H1 (cell line): ENCODE measurements at places on chromosomes 1 and 21. TPM values are rescaled to one million over a fixed set of nuclear protein-coding genes. Genes with fewer than 3 reads are reported as not detected.

The SLC50A1 gene
- 36.5 and 41.6 TPM in 2 replicates for total RNA-seq

The KCNAB2 gene
- 7.0 and 7.1 TPM in 2 replicates for total RNA-seq

The ITPKB gene
- 4.2 and 4.8 TPM in 2 replicates for total RNA-seq

The VANGL2 gene
- total RNA-seq, result 62.5 TPM in 2 replicates

- H3K4me1 ChIP-seq, result peaks cover 4% of the 10 kb centered on the region
- H3K27me3 ChIP-seq, result no peaks in the 10 kb centered on the region
- H3K27ac ChIP-seq, result no peak overlapping the region
- DNase-seq, result no peak
Measured at GRCh38 chr21:35048183-35048601, 910 bp downstream of the RUNX1 start.

- no peaks in the 10 kb centered on the region for H3K36me3 ChIP-seq
- no peaks in the 10 kb centered on the region for H3K27me3 ChIP-seq
- no peaks in the 10 kb centered on the region for H3K4me1 ChIP-seq
- no peak for DNase-seq
- no peak overlapping the region for H3K4me3 ChIP-seq
- no peak overlapping the region for H3K27ac ChIP-seq
Measured at GRCh38 chr1:87362063-87362833, 33.6 kb downstream of the LMO4 start.

- no peak overlapping the region for H3K27ac ChIP-seq
- no peaks in the 10 kb centered on the region for H3K36me3 ChIP-seq
- H3K4me3 ChIP-seq, result no peak overlapping the region
- DNase-seq, result no peak
- peaks cover 8% of the 10 kb centered on the region for H3K27me3 ChIP-seq
Measured at GRCh38 chr21:14270631-14271030, 54.7 kb downstream of the RBM11 start.

- peaks cover 23% of the 10 kb centered on the region for H3K4me1 ChIP-seq
- H3K4me3 ChIP-seq, result no peak overlapping the region
- H3K36me3 ChIP-seq, result no peaks in the 10 kb centered on the region
- no peaks in the 10 kb centered on the region for H3K27me3 ChIP-seq
- no peak overlapping the region for H3K27ac ChIP-seq
Measured at GRCh38 chr21:41482980-41483379, 25.0 kb downstream of the TMPRSS2 start.

- H3K4me1 ChIP-seq, result no peaks in the 10 kb centered on the region
- no peak overlapping the region for H3K27ac ChIP-seq
- DNase-seq, result no peak
- no peaks in the 10 kb centered on the region for H3K27me3 ChIP-seq
- no peak overlapping the region for H3K4me3 ChIP-seq
Measured at GRCh38 chr1:219124163-219124562, 49.5 kb upstream of the LYPLAL1 start.

DNA sequence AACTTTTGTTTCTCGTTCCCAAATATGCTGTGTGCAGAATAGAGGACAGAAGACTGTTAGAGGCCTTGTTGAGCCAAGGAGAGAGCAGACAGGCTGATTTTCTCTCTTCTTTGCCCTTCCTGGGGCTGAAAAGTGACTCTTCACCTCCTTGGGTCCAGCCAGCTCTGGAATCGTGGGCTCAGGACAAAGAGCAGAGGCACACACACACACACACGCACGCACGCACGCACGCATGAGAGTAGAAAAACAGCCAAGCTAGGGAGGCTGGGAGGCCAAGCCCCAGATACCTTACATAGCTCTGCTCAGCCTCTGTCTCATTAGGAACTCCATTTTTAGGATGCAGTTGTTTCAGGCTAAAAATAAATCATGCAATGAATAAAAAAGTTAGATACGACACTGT, at the start of gene CASQ2:
TSS of gene CASQ2 (minus strand) at position 166 of the 400 bp plus-strand sequence. CDS start 173 bp downstream, outside the sequence.
- no peaks in the 10 kb centered on the region for H3K36me3 ChIP-seq
- no peak within 1 kb of the TSS for H3K27ac ChIP-seq
- DNase-seq, result no peak
- no peak within 1 kb of the TSS for H3K4me3 ChIP-seq
- no peaks in the 10 kb centered on the region for H3K27me3 ChIP-seq
- no peaks in the 10 kb centered on the region; the same call in 1 of the 2 replicates for H3K4me1 ChIP-seq

DNA sequence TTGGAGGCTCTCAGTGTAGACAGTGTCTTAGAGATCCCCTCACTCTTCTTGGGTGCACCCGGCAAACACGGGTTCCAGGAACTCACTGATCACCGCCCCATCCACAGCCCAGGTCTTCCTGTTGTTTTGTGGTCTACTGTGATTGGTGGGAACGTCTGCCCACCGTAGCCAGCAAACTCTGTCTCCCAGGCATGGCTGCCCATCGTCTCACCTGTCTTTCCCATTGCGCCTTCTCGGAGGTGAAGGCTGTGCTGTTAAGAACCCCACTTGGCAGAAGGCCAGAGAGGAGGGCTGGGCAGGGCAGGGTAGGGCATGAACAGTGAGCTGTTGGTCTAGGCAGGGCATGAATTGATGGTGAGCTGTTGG, 14.1 kb upstream of the KCNA2 start:
- no peaks in the 10 kb centered on the region for H3K36me3 ChIP-seq
- H3K4me1 ChIP-seq, result no peaks in the 10 kb centered on the region; the same call in 1 of the 2 replicates
- H3K4me3 ChIP-seq, result no peak overlapping the region
- DNase-seq, result no peak

GRCh38 chr1:207010726-207011125, 21.8 kb downstream of the C1orf116 start:
- H3K27ac ChIP-seq, result no peak overlapping the region
- no peak for DNase-seq
- no peaks in the 10 kb centered on the region for H3K36me3 ChIP-seq
- no peak overlapping the region for H3K4me3 ChIP-seq
- no peaks in the 10 kb centered on the region for H3K4me1 ChIP-seq

DNA sequence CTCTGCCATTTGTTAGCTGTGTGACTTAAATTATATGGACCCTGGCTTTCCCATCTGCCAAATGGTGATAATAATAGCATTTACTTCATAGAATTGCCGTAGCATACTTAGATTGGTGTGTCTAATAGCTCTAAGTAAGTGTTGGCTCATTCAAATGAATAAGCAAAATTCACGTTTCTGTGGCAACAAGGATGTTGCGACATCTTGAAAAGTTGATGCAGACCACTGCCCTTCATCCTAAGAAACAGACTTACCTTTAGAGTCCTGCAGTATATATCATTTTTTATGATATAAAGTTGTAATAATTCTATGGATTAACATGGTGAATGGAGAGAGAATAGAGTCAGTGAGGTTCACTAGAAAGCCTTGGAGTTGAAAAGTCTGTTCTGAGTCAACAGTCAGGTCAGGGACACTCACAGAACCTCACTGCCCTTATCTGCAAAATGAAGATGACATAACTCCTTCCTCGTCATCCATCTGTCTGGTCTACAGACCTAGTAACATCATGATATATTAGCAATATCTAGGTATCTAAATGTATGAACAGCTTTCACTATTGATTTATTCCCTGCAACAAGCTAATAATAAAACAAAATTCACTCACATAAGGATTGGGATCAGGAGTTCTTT, 167.3 kb upstream of the C8B start:
- no peaks in the 10 kb centered on the region for H3K27me3 ChIP-seq
- H3K36me3 ChIP-seq, result no peaks in the 10 kb centered on the region
- no peaks in the 10 kb centered on the region for H3K4me1 ChIP-seq
- no peak overlapping the region for H3K4me3 ChIP-seq
- no peak for DNase-seq
- no peak overlapping the region for H3K27ac ChIP-seq

DNA sequence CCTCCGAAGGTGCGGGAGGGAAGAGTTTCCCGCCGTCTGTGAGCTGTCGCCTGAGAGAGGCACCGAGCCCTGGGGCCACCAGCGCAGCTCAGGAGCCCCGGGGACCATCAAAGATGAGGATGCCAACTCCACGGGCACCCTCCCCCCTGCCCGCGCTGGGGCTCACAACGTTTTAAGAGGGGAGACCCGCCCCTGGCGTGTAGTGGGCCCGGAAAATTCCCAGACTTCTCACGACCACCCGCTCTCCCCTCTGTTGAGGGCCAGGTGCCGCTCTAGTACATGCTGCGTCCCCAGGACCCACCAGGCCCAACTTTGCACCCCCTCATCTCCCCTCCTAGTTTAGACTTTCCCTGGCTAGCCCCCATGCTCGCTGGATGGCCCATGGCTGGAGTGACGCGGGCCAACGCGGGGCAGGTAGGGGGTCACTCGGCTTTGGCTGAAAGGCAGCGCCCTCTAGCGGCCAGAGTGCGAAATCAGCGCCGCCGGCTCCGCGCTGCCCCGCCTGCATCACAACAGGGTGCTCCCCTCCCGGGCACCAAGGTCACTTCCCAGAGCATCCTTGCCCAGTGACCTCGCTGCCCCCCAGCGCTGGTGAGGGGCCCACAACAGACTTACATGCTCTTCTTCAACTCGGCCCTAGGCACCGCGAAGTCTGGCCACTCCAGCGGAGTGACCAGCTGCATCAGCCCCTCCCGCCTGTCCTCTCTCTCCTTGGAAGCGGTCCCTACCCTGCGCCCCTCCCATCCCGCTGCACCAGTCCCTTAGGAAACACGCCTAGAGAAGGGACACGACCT, 1.8 kb downstream of the CD160 start:
- no peak overlapping the region for H3K27ac ChIP-seq
- DNase-seq, result peak; percentile 95
- peaks cover 6% of the 10 kb centered on the region for H3K27me3 ChIP-seq

GRCh38 chr21:32698971-32699693, 28.7 kb downstream of the SYNJ1 start:
- H3K27me3 ChIP-seq, result no peaks in the 10 kb centered on the region
- H3K4me1 ChIP-seq, result no peaks in the 10 kb centered on the region

DNA sequence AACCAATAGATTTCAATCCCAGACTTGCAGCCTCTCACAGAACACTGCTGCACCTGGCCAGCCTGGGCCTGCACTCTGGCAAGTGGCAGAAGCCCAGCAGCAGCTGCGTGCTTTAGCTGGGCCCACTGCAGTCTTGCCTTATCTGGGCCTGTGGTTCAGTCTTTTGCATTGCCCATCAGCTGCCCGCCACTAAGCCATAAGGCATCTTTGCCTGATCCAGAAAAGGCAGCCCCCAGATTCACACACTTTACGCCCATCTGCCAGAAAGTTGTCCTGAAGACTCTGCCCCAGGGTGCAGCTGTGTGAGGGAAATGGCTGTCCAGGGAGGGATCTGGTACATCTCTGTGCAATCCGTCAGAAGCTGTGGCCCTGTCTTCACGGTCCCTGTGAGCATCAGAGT, 217.0 kb downstream of the DNAH14 start:
- peak; percentile 7 for DNase-seq
- no peaks in the 10 kb centered on the region for H3K27me3 ChIP-seq
- no peaks in the 10 kb centered on the region for H3K36me3 ChIP-seq
- no peak overlapping the region for H3K27ac ChIP-seq
- no peak overlapping the region for H3K4me3 ChIP-seq
- H3K4me1 ChIP-seq, result no peaks in the 10 kb centered on the region

- H3K4me3 ChIP-seq, result no peak overlapping the region
- DNase-seq, result no peak
- no peaks in the 10 kb centered on the region for H3K27me3 ChIP-seq
- H3K4me1 ChIP-seq, result no peaks in the 10 kb centered on the region; the same call in 1 of the 2 replicates
Measured at GRCh38 chr1:201053155-201053860, 29.8 kb upstream of the KIF21B start.

DNA sequence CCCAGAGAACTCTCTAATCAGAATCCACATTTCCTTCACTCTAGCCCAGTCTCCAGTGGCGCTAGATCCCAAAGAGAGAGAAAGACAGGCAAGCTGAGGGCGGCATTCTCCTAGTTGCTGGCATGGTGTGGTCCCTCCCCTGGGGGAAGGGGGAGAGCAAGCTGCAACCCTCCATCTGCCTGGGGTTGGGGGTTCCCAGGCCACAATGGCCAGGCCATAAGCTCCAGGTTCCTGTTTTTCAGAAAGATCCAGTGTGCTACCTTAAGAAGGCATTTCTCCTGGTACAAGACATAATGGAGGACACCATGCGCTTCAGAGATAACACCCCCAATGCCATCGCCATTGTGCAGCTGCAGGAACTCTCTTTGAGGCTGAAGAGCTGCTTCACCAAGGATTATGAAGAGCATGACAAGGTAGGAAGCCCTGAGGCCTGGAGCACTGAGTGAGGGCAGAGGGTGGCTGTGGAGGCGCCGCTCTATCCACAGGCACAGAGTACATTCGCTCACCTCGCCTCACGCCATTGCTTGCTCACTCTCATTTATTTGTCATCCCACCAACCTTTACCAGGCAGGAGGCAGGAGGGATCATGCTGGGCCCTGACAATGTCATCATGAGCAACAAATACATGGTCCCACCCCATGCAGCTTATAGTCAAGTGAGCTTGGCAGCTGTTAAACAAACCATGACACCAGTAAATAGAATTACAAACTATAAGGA, 6.6 kb downstream of the CSF1 start:
- no peaks in the 10 kb centered on the region for H3K4me1 ChIP-seq
- H3K36me3 ChIP-seq, result no peaks in the 10 kb centered on the region; the same call in 1 of the 2 replicates
- H3K27ac ChIP-seq, result no peak overlapping the region
- no peak overlapping the region for H3K4me3 ChIP-seq
- no peak for DNase-seq

GRCh38 chr21:35227786-35228185, 178.7 kb upstream of the RUNX1 start:
- H3K27me3 ChIP-seq, result no peaks in the 10 kb centered on the region
- no peak overlapping the region for H3K27ac ChIP-seq
- H3K36me3 ChIP-seq, result no peaks in the 10 kb centered on the region
- H3K4me3 ChIP-seq, result no peak overlapping the region
- DNase-seq, result no peak
- peaks cover 14% of the 10 kb centered on the region; the same call in 1 of the 2 replicates for H3K4me1 ChIP-seq

DNA sequence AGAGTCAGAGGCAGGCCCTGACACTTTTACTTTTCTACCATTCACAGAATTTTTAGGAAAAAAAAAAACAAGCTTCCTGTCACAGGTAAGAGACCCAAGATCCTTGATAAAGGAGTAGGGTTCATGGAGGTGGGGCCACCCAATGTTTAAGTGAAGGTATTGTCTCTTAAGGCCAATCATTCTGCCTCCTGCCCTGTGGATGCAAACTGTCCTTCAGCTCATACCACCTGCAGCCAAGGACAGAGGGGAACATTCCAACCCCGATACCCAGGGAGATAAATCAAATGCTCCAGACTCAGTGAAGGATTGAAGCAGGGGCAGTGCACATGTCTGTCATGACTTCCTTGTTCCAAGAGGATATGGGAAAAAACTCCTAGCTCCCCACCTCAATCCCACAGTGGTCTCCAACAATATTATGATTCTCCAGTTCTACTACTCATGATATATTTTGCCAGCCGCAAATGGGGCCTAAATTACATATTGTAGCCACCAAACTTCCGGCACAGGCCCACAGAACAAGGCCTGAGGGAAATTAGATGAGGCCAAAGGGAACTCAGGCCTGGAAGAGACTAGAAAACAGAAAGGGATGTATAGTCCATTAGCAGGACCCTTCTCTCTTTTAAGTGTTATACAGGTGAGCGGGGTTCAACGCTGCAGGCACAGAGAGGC, 59.5 kb downstream of the TRABD2B start:
- H3K27me3 ChIP-seq, result no peaks in the 10 kb centered on the region
- no peak overlapping the region for H3K4me3 ChIP-seq
- H3K4me1 ChIP-seq, result no peaks in the 10 kb centered on the region
- DNase-seq, result no peak
- no peak overlapping the region for H3K27ac ChIP-seq
- H3K36me3 ChIP-seq, result no peaks in the 10 kb centered on the region
